Tracheal epithelial cell (primary cell): ENCODE measurements at places on chromosomes 16 and 17. TPM values are rescaled to one million over a fixed set of nuclear protein-coding genes. Genes with fewer than 3 reads are reported as not detected.

The HSD17B2 gene
- 27.5 and 105 TPM in 2 replicates for total RNA-seq

The SCNN1G gene
- under 0.01 and 0.85 TPM in 2 replicates for total RNA-seq

The PRR35 gene
- not detected in 2 replicates for total RNA-seq

The SLC13A2 gene
- total RNA-seq, result not detected in 2 replicates

The ZG16B gene
- total RNA-seq, result 0.64 and 1.4 TPM in 2 replicates

The KRTAP2-2 gene
- total RNA-seq, result not detected in 2 replicates

The PLCG2 gene
- 1.9 and 2.1 TPM in 2 replicates for total RNA-seq

The P2RX1 gene
- not detected in 2 replicates for total RNA-seq

The G6PC1 gene
- under 0.01 TPM in 1 of 2 replicates, not detected in the other for total RNA-seq

The TBX2 gene
- 0.72 TPM in 1 of 2 replicates, not detected in the other for total RNA-seq

The SLC6A2 gene
- total RNA-seq, result 0.24 TPM in 1 of 2 replicates, not detected in the other

The GSDMA gene
- total RNA-seq, result 0.72 TPM in 1 of 2 replicates, not detected in the other

The IRF8 gene
- total RNA-seq, result 0.48 TPM in 1 of 2 replicates, not detected in the other

The JPH3 gene
- not detected in 2 replicates for total RNA-seq

The LITAFD gene
- total RNA-seq, result not detected in 2 replicates

The CDH5 gene
- 0.43 and 0.48 TPM in 2 replicates for total RNA-seq

The HS3ST3A1 gene
- 1.5 and 2.4 TPM in 2 replicates for total RNA-seq

The IRX5 gene
- total RNA-seq, result 2.7 and 10.4 TPM in 2 replicates

The TBC1D3K gene
- not detected in 2 replicates for total RNA-seq

The SEPTIN12 gene
- total RNA-seq, result not detected in 2 replicates

The KRT17 gene
- 21,656 and 29,975 TPM in 2 replicates for total RNA-seq
